ELR (cell line): ENCODE measurements at places on chromosomes 5 and 9.

- no peak for DNase-seq
Observed at GRCh38 chr9:35703906-35704672, 14.4 kb upstream of the TPM2 start.

DNA sequence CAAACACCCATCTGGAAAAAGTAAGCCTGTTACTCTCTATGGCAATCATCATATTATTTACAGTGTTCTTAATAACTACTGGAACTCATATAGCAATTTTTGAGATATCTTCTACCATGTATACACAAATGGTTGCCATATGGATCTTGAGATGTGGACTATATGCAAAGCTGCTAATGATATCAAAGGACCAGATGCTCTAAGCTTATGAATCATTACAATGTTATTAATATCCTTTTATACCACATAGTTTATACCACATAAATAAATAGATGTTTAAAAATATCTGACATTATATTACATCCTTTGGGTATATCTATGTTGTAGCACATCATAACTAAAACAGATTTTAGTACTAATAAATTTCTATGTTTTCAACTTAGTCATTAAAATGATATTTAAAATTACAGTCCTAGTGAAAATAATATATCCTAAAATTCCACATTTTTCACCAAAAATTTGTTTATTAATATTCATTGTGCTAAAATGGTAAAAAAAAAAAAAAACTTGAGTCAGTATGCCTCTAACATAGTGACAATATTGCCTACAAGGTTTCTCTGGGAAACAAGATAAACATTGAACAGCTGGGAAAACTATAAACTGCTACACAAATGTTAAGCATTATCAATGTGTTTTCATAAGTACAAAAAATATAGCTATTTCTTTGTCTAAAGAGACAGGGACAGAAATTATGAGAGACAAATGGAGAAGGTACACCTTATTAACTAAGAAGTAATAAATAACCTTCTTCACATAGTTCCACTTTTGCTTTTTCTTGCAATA lies 85.5 kb downstream of the DTWD2 start:
- DNase-seq, result no peak

DNA sequence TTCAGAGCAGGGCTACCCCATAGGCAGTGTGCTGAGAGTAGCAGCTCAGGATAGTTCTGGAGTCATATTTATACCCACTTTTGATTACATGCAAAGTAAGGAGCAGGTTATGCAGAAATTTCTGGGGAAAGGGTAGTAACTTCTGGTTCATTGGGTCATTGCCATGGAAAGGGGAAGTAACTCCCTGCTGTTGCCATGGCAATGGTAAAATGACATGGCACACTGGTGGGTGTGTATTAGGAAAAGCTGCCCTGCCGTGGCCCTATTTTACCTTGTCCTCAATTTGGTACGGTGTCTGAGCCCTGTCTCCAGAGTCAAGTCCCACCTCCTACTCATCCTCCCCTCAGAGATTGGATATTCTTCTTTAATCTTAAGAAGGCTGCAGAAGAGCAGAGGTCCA lies 526.7 kb upstream of the TYRP1 start:
- DNase-seq, result no peak

DNA sequence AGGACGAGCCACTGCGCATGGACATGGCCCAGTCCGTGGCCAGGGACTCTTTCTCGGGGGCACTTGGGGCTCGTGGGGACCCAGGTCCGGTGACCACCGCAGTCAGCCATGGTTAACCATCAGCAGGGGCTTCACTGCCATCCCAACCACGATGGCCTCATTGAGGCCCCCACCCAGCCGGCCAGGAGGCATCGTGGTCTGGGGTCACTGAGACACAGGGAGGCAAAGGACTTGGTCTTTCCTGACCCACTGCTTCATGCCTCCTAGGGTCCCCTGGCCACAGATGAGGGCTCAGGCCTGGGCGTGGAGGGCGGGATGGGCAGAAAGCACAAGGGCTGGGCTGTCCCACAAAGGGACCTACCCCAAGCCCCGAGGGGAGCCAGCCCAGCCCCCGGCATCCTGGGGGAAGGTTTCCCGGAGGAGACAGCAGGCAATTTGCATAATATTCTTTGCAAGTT lies 6.6 kb downstream of the NACC2 start:
- DNase-seq, result no peak

- no peak for DNase-seq
Observed at GRCh38 chr5:97101189-97101910, 41.1 kb downstream of the LIX1 start.

- DNase-seq, result no peak
Observed at GRCh38 chr5:56330806-56331205, 97.7 kb upstream of the ANKRD55 start.

GRCh38 chr5:172858990-172859811 lies 25.1 kb downstream of the ERGIC1 start:
- DNase-seq, result peak; percentile 97

GRCh38 chr9:84374013-84374412 lies 33.5 kb upstream of the SLC28A3 start:
- DNase-seq, result no peak

- DNase-seq, result no peak
Observed at GRCh38 chr5:79685627-79686026, 4.0 kb upstream of the CMYA5 start.

DNA sequence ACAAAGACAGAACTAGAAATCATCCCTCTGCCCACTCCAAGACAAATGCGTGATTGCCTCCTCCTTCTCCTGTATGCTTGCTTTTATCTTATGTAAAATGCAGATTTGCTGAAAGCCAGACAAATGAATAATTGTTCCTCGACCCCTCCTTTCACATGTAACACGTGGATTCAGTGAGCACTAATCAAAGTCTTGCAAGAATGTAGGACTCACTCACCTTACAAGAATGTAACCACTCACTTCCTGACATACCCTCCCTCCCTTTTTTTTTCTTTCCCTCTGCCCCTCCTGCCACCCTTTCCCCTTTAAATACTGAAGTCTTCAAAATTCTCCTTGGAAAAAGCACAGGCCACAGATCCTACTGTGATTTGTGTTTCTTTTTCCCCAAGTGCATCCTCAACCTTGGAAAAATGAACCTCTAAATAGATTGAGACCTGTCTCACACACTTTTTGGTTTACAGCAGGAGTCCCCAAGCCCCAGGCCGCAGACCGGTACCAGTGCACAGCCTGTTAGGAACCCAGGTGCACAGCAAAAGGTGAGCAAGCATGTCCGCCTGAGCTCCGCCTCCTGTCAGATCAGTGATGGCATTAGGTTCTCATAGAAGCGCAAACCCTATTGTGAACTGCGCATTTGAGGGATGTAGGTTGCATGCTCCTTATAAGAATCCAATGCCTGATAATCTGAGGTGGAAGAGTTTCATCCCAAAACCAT lies 29.4 kb upstream of the HSD17B3 start:
- peak; percentile 83 for DNase-seq

GRCh38 chr9:114207845-114208244 lies 52.5 kb downstream of the COL27A1 start:
- DNase-seq, result no peak

DNA sequence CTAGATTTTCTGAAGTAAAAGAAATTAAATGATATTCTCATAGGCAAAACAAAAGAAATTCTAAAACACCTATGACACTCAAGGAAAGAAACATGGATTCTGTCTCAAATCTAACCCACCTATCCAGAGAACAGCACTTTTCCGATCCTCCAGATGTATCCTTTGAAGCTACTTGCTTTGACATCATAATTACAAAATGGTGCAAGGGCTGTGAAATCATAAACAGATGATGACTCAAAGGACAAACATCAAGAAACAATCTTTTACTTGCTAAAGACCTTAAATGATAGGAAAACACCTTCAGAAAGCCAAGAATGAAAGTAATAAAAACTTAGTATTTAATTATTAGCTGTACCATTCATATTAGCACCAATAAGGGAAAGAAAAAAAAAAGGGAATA lies 202.6 kb downstream of the DENND1A start:
- DNase-seq, result no peak

DNA sequence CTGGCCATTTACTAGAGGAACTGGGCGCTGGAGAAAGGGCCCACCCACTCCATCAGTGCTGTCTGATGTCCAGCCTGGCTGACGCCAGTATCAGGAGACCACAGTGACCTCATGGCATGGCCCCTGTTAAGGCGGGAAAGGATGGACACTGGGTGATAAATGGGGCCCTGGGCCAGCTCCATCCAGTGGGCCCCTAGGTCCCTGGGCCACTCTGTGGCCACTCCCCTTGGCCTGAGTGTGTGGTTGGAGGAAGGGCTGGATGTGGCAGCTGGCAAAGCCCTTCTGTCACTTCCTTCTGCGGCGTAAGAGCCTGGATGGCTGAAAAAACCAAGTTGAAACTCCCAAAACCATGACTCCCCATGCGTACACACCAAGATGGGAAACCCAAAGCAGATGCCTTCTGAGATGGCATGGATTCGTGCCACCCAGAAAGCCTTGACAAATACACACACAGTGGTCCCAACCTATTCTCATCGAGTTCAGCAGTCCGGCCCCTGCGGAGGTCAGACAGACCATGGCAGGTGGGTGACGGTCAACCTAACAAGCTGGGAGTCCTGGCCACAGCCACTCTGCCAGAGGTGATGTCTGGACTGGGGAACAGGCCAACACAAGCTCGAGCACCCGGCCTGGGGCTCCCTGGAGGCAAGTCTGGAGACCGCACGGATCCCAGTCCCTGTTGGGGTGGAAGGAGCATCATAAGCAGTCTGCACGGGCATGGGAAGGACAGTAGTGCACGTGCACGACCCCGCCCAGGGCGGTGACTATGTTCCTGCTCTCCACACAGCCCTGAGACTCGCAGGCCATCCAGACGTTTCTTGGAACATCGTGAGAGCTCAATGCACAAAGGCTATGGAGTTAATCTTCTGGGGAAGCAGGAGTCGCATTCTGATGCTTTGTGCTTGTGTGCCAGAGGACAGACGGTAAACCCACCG lies 45.2 kb upstream of the NOTCH1 start:
- DNase-seq, result no peak

- DNase-seq, result peak; percentile 5
Observed at GRCh38 chr9:135662758-135663450, at the start of gene LCN9. Gene LCN9, plus strand, starts transcription at chr9:135663309. Its CDS starts 13 bp downstream, at chr9:135663322.

DNA sequence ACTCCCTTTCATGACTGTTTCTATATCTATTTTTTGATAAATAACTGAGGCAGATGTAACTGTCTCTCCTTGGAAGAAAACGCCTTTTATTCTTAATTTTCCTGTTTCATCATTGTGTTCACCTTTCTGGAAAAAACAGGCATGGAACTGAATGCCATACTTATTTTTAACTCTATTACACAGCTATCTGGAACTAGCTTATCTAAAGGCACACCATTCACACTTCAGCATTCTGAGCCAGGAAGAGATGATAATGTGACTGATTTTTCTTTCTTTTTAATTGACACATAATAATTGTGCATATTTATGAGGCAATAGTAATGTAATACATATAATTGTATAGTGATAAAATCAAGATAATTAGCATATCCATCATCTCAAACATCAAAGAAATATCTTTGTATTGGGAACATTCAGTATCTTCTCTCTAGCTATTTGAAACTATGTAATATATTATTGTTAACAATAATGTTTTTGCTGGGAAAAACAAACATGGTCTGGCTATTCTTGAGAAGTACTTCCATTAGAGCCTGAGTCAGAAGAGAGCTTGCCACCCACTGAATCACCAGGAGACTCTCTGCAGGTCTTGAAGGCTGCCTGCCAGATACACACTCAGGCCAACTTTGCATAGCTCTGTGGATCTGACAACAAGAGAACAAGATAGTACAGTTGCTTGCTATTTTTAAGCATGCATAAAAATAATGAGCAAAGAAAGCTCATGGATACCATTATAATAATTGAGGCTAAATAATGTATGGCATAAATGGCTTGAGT lies 501.0 kb upstream of the EDIL3 start:
- no peak for DNase-seq

GRCh38 chr5:76470976-76471375 lies 67.9 kb downstream of the IQGAP2 start:
- no peak for DNase-seq

DNA sequence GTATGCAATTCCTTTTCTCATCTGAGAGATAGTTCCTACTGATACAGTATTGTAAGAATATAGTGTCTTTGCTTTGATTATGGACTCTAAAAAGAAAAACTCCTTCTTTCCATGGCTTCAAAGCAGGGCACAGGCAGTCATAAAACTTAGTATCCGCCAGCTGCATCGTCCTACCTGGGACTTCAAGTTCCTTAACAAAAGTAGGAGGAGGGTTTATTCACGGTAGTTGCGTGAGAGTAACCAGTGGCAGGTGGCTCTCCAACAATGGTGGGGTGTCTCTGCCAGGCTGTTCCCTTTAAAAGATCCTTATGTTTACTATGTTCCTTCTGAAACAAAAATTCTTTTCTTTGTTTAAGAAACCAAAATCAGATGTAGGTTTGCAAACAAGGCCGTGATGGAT lies 173.5 kb upstream of the DMAC1 start:
- no peak for DNase-seq

DNA sequence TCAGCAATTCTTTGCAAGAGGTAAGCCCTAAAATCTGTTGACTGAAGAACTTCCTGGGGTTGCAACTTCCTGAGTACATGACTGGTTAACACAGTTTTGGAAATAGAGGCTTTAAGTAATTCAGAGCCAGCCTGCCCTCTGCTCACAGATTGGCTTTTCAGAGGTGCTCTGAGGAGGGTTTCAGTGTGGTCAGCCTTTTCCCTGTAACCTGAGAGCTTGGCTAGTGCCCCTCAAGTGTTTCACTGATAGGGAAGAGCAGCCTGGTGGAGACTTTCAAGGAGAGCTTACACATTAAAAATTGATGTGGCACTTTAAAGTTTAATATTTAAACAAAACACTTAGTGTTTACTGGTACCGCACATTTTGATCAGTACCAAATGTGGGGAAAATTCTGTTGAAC lies 56.7 kb upstream of the FOXB2 start:
- no peak for DNase-seq

DNA sequence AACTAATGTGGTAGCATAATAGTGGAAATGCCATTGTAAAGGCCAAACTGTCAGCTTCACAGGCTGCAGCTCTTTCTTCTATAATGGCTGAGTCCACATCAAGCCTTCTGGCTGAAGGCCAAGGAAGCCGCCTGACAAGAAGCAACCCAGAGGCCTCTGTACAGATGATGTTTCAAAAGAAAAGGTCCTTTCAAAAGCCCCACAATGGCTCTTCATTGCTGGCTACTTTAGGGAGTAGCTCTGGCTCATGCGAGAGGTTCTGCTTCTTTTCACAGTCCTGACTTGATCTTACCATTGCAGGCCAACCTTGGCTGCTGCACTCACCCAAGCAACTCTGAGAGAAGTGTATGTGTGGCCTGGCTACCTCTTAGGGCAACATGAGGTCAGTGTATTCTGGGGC lies 54.5 kb upstream of the EQTN start:
- no peak for DNase-seq

DNA sequence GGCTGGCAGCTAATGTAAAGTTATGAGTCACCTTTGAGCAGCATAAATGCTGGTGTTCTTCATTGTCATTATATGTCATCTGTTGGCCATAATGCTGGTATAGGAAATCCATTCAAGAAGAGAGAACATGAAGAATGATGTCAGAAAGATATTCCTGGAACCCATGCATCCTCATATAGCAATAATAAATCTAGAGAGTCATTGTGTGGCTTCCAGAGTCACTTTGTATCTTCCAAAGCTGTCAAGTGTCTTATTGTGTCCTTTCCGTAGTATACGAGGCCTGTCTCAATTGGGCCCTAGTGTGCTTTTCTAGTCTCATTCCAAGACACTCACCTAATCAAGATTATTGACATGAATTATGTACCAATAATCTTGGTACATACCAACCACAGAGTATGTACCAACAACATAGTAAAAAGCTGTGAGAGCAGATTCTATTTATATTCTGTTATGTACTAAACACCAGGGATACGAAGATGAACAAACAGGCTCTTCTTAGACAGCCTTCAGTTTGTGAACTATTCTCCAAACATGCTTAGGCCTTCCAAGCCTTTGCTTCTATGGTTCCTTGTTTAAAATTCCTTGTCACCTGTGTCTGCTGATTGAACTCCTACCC lies 110.1 kb downstream of the ERCC6L2 start:
- no peak for DNase-seq

GRCh38 chr5:143064676-143065075 lies 294.5 kb downstream of the ARHGAP26 start:
- no peak for DNase-seq
